HFFc6 (cell line): ENCODE measurements at places on chromosomes 13 and 19. TPM values are rescaled to one million over a fixed set of nuclear protein-coding genes. Genes with fewer than 3 reads are reported as not detected.

GRCh38 chr13:50326811-50327210 is 311.6 kb downstream of the KCNRG start:
- no peak for DNase-seq
- H3K27ac ChIP-seq, result no peak overlapping the region
- H3K36me3 ChIP-seq, result no peaks in the 10 kb centered on the region; the same call in 1 of the 2 replicates
- peaks cover 4% of the 10 kb centered on the region; the same call in 1 of the 2 replicates for H3K27me3 ChIP-seq
- H3K4me3 ChIP-seq, result no peak overlapping the region

DNA sequence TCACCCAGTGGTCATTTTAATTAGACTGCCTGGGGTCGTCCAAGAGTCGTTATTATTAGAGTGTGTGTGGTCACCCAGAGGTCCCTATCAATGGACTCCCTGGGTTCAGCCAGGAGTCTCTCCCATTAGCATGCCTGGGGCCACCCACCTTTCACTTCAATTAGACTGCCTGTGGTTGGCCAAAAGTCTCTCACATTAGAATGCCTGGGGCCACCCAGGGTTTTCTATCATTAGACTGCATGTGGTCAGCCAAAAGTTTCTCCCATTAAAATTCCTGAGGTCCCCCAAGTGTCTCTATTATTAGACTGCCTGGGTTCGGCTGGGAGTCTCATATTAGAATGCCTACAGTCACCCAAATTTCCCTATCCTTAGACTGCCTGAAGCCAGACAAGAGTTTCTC is 1472.6 kb downstream of the UQCRFS1 start:
- no peaks in the 10 kb centered on the region; the same call in 1 of the 2 replicates for H3K27me3 ChIP-seq
- H3K36me3 ChIP-seq, result peaks cover 42% of the 10 kb centered on the region
- no peak overlapping the region for H3K27ac ChIP-seq
- H3K4me3 ChIP-seq, result no peak overlapping the region
- no peaks in the 10 kb centered on the region for H3K4me1 ChIP-seq

- peaks cover 1% of the 10 kb centered on the region for H3K4me1 ChIP-seq
- H3K4me3 ChIP-seq, result no peak overlapping the region
- DNase-seq, result no peak
- H3K27me3 ChIP-seq, result peaks cover 13% of the 10 kb centered on the region
- no peaks in the 10 kb centered on the region for H3K36me3 ChIP-seq
- no peak overlapping the region for H3K27ac ChIP-seq
Measured at GRCh38 chr19:50772476-50772875, 2.2 kb downstream of the GPR32 start.

DNA sequence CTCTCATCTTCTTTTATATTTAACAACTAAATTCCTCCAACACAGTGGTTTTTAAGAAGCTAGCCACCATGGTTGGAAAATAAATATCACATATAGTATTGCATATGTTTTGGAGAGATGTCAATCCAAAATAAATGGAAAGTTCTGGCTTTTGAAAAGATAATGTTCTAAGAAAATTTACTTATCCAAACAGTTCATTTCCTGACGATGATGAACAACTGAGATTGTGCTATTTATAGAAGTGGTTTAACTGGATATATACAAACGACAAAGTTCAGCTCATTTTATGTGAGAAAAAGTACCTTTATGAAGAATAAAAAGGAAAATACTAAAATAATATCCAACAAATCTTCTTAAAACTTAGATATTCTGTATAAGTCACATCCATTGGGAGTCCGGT is 174.7 kb downstream of the MZT1 start:
- no peaks in the 10 kb centered on the region for H3K4me1 ChIP-seq
- DNase-seq, result no peak
- H3K36me3 ChIP-seq, result no peaks in the 10 kb centered on the region

DNA sequence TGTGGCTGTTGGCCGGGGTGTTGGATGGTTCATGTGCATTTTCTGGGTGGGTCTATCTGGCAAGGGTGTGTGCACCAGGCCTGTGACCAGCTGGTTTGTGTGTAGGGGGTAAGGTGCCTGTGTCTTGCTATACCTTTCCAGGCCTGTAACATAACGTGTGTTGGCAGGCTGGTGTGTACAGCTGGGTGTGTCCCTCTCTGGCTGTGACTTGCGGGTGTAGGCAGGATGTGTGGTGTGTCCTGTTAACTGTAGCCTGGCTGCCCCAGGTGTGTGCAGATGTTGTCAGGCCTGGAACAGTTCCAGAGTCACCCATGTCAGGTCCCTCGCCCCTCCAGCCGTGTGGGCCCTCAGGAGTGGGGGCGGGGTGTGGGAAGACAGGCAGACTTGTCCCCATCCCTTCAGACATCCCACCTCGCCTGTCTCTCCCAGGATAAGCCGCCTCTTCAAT is 9.8 kb downstream of the KCTD15 start:
- no peak for DNase-seq
- no peaks in the 10 kb centered on the region for H3K36me3 ChIP-seq
- H3K27ac ChIP-seq, result no peak overlapping the region
- peaks cover 4% of the 10 kb centered on the region for H3K27me3 ChIP-seq

DNA sequence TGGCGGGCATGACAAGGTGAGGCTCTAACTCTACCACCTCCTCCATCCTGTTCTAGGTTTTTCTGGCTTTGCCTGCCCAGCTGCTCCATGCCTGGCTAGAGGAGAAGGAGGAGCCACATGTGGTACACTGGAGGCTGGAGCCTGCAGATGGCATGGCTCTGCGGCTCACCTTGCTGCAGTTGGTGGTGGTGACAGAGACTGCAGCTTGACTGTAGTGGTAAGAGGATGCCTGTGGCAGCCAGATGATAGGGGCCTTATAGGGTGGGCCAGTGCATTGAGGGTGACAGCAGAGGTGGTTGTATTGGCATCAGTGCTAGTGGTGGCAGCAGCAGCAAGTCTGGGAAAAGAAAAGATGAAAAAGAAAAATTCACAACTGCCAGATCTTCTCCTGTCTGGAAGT is 146.2 kb downstream of the TNFRSF19 start:
- H3K4me1 ChIP-seq, result peaks cover 10% of the 10 kb centered on the region
- H3K36me3 ChIP-seq, result peaks cover 8% of the 10 kb centered on the region
- peaks cover 2% of the 10 kb centered on the region for H3K27me3 ChIP-seq
- no peak overlapping the region for H3K27ac ChIP-seq
- no peak for DNase-seq
- no peak overlapping the region for H3K4me3 ChIP-seq

- H3K4me1 ChIP-seq, result no peaks in the 10 kb centered on the region
- H3K36me3 ChIP-seq, result no peaks in the 10 kb centered on the region
Measured at GRCh38 chr19:29528946-29529645, 3.3 kb downstream of the VSTM2B start.

DNA sequence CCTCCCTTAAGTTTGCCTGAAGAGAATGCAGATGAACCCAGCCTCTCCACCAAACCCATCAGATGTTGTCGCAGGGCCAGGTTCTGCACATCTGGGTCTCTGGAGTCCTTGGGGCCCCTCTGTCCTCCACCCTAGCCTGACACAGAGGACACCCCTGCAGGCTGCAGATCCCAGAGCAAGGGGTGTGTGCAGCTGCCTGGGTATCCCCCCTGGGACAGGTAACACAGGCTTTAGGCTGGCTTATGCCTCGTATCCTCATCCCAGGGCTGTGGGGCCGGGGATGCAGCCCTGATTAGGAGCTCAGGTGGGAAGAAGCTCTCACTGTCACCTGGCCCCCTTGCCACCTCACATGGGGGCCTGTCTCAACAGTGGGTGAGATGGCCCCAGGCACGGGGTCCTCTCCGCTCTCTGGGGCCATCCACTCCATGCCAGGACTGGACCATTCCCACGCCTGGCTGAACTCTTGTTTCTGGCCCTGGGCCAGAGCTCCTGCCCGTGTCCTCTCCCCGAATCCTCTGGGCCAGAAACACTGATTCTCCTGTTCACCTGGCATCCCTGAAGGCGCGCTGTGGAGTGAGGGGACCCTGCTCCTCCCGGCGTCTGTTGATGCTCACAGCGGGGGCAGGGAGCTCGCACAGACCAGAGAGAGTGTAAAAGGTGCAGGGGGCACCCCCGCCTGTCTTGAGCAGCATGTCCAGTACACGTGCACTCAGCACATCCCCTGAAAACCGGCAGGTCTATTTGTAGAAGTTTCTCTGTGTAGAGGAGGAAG is 38.7 kb upstream of the TPM4 start:
- peaks cover 2% of the 10 kb centered on the region for H3K27me3 ChIP-seq
- no peaks in the 10 kb centered on the region for H3K36me3 ChIP-seq

DNA sequence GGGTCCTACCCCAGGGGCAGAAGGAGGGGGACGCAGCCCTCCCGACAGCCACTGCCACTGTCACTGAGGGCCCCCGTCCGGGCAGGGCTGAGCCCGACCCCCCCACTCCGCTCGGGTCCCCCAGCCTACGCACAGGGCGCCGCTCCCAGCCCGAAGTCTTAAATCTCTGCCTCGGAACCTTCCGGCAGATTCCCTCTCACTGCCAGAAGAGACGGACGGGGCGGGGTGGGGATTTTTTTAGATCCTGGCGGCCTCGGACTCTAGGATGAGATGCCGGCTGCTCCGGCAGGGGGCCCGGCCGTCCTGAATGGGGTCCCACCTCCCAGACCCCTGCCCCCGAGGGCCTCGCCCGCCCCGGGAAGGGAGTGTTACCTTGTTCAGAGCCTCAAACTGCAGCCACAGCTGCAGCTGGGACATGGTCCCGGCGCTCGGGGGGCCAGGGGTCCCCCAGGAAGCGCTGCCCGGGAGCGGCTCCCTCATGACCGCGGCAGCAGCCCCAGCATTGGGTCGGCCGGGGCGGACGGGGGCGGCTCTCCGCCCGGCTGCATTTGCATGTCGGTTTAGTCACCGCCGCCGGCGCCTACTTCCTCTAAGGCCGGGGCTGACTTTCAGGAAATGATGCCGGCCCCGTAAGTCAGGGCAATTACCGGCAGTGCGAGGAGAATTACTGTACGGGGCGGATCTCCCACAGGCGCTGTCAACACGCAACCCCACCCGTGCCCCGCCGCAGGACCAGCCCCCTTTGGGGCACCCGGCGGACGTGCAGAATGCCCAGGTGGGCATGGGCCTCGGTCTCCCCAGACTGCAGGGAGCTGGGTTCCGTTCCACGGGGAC is 28.1 kb downstream of the GPX4 start:
- H3K27ac ChIP-seq, result peak overlapping the region; percentile 92
- DNase-seq, result peak; percentile 89

DNA sequence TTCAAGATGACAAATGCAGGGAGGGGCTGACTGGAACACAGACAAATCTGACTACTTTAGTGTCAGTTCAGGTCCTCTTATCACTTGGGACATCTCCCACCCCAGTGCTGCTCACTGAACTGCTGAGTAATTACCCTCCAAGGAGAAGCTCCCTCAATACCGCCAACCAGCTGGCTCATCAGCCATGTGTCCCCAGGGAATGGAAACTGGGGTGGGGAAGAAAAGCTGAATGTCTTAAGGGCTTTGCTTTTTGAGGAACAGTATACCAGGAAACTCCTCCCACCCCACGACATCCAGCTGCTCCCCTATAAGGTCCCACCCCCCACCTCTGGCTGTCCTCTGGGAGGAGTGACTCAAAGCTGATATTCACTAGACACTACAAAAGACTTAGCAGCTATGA is 2.0 kb downstream of the ZNF823 start:
- peak overlapping the region; percentile 74 for H3K27ac ChIP-seq
- peak overlapping the region; percentile 99 for H3K4me3 ChIP-seq
- peaks cover 40% of the 10 kb centered on the region for H3K4me1 ChIP-seq
- peaks cover 10% of the 10 kb centered on the region for H3K36me3 ChIP-seq
- peak; percentile 77 for DNase-seq

DNA sequence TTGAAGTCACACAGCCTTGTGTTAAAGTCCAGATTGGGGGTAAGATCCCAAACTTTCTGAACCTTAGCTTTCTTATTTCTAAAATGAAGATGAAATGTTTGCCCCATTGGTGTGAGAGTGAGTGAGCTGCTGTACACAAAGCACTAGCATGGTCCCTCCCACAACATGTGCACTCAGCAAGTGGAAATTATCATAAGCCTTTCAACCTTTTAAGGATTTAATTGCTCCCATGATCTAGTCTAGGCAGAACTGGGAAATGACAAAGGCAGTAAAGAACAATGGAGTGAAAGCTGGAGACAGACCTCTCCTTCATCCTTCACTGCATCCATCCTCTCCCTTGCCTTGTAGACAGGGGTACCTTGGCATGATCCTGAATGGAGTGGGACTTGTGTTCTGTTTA is 76.0 kb upstream of the GPR12 start:
- H3K4me1 ChIP-seq, result no peaks in the 10 kb centered on the region
- H3K27ac ChIP-seq, result no peak overlapping the region
- peaks cover 35% of the 10 kb centered on the region for H3K27me3 ChIP-seq
- H3K4me3 ChIP-seq, result no peak overlapping the region

DNA sequence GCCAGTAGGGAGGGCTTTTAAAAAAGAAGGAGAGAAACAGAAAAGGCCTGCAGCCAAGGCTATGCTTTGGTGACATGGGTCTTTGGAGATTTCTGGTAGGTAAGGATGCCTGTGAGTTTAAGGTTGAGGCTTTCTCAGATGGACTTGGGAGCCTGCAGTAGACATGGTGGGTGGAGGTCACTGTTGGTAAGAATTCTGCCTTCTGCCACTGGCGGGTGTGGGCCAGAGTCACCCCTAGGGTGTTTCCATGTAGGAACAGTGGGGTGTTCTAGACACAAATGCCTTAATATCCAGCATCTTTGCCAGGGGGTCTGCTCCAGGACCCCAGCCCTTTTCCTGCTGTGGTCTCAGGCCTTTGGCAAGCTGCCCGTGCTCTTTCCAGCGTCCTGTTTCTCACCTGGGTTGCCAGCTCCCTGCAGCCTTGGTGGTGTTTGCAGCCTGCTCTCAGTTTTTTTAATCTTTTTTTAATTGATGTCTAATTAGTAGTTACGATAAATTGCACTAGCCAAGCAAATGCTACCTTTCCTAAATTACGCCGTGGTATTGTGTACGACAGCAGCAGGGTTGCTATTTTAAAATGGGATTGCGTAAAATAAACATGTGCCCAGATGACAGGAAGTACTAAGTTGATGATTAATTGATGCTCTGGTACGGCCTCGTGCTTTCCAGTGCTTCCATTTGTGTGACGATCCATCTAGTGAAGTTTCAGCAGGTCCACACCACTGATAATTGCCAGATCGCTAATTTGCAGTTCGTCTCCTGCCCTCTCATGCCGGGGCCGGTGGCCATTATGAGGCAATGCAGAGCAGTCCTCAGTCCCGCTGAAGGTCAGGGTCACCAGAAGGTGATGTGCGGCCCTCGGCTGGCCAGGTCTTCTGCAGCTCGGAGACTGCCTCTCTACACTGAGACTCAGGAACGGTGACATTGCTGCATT is 35.3 kb upstream of the NPAS1 start:
- H3K36me3 ChIP-seq, result peaks cover 14% of the 10 kb centered on the region
- DNase-seq, result peak; percentile 35
- H3K4me1 ChIP-seq, result peaks cover 55% of the 10 kb centered on the region

GRCh38 chr19:888581-889385 is 4.2 kb downstream of the MED16 start:
- H3K36me3 ChIP-seq, result no peaks in the 10 kb centered on the region; the same call in 1 of the 2 replicates
- DNase-seq, result no peak
- no peaks in the 10 kb centered on the region for H3K4me1 ChIP-seq
- H3K4me3 ChIP-seq, result no peak overlapping the region
- peaks cover 6% of the 10 kb centered on the region for H3K27me3 ChIP-seq
- H3K27ac ChIP-seq, result no peak overlapping the region

GRCh38 chr13:38636073-38636472 is 50.8 kb upstream of the FREM2 start:
- H3K36me3 ChIP-seq, result no peaks in the 10 kb centered on the region
- H3K27me3 ChIP-seq, result no peaks in the 10 kb centered on the region
- H3K27ac ChIP-seq, result no peak overlapping the region
- no peaks in the 10 kb centered on the region for H3K4me1 ChIP-seq

- H3K36me3 ChIP-seq, result peaks cover 44% of the 10 kb centered on the region
- no peaks in the 10 kb centered on the region for H3K4me1 ChIP-seq
- no peak overlapping the region for H3K4me3 ChIP-seq
Measured at GRCh38 chr13:100338275-100338674, 249.4 kb downstream of the PCCA start.

HCST gene
- 1.4 to 4.1 TPM (median 2.9 TPM) in 3 replicates for total RNA-seq

ZNF490 gene
- 7.8 to 9.2 TPM (median 8.4 TPM) in 3 replicates for total RNA-seq

SELENOV gene
- not detected in 3 replicates for total RNA-seq

LILRA2 gene
- total RNA-seq, result not detected in 2 replicates

COMP gene
- total RNA-seq, result 0.89 to 6.1 TPM (median 5.4 TPM) in 3 replicates

EHD2 gene
- 330 to 395 TPM (median 360 TPM) in 3 replicates for total RNA-seq

ZNF540 gene
- total RNA-seq, result 0.14 to 1.0 TPM (median 0.44 TPM) in 3 replicates

C19orf33 gene
- total RNA-seq, result 0.70 TPM in 1 of 3 replicates, not detected in the others
